ENCODE measurements at places on chromosomes 1 and 21.

DNA sequence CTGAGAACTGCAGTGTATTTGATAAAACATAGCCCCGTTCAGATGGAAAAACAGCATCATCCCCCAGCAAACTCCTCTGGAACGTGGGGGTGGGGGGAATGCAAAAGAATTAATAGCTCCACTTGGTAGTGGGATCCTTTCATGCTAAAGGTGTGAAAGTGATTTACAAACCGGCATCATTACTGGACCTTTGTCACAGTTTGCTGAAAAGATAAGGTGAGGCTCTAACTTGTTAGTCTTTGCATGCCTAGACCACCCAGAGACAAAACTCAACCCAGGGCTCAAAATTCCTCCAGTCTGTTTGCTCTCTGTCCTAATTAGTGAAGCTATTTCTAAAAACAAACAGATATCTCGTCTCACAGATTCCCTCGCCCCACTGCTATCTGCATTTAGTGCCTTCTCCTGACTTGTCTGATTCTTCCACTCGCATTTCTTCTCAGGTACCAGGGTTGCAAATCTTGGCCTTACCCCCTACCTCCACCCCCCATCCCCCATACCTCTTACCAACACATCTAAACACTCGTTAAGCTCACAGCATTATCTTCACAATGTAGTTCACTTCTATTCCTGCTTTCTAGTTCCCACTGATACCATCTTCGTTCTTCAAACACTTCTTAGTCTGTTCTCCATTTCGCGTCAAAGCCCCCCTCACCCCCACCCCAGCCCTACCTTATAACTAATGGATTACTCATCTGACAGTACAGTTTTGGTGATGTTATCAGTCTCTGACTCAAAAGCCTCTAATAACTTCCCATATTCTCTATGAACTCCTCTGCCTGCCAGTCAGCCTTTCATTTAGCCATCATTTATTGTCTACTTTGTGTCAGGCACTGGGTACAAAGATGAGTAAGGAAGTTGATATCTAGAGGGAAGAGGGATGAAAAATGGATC lies 11.8 kb downstream of the IER5 start:
- DNase-seq = no peak

- no peak for DNase-seq
These were observed 67.2 kb downstream of the CD46 start for GRCh38 chr1:207818971-207819451.

DNA sequence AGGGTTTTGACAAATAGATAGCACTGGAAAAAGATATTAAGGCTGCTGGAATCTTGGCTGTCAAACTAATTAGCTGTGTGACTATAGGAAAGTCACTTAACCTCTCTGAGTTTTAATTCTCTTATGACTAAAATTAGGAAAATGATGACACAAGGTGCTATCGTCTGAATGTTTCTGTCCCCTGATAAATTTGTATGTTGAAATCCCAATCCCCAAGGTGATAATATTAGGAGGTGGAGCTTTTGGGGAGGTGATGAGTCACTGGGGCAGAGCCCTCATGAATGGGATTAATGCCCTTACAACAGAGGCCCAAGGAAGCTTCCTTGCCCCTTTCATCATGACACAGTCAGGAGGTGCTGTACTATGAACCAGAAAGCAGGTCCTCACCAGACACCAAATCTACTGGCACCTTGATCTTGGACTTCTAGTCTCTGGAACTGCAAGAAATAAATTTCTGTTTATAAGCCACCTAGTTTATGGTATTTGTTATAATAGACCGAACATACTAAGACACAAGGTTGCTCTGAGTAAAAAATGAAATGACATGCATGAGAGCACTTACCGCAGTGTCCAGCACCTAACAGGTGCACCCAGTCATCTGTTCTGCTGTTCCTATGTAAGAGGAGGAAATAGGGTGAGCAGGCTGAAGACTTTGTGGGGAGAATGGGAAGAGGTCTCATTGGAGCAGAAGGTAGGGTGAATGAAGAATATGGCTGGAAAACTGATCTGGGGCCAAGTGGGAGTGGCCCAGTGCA lies 26.3 kb upstream of the DISP1 start:
- DNase-seq = no peak

DNA sequence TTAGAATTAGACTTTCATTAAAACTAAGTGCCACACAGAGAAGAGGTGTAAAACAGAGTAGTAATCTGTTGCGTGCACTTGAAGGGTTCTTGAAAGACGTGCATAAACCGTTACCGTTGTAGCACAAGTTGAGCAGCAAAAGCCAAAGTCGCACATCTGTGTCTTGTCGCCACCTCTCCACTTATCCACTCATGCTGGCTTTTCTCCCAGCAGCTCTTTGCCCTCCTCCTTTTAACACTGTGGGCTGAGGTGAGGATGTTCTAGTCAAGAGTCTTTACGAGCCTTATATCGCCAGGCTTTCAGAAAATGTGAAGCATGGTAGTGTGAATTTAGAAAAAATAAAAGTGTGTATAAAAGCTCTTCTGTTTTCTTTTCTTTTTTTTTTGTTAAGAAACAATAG lies 48.0 kb downstream of the NR5A2 start:
- DNase-seq = no peak

DNA sequence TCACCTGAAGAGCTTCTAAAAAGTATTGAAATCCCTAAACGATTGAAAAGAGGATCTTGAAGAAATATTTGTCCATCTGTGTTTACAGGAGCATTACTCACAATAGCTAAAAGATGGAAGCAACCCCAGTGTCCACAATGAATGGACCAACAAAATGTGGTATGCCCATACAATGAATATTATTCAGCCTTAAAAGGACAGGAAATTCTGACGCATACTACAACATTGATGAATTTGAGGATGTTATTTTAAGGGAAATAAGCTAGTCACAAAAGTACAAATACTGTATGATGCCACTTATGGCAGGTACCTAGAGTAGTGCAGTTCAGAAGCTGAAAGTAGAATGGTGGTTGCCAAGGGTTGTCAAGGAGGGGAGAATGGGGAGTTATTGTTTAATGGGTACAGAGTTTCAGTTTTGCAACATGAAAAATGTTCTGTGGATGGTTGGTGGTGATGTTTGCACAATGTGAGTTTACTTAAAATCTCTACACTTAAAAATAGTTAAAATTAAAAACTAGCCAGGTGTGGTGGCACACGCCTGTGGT lies 37.1 kb upstream of the GADD45A start:
- no peak for DNase-seq

DNA sequence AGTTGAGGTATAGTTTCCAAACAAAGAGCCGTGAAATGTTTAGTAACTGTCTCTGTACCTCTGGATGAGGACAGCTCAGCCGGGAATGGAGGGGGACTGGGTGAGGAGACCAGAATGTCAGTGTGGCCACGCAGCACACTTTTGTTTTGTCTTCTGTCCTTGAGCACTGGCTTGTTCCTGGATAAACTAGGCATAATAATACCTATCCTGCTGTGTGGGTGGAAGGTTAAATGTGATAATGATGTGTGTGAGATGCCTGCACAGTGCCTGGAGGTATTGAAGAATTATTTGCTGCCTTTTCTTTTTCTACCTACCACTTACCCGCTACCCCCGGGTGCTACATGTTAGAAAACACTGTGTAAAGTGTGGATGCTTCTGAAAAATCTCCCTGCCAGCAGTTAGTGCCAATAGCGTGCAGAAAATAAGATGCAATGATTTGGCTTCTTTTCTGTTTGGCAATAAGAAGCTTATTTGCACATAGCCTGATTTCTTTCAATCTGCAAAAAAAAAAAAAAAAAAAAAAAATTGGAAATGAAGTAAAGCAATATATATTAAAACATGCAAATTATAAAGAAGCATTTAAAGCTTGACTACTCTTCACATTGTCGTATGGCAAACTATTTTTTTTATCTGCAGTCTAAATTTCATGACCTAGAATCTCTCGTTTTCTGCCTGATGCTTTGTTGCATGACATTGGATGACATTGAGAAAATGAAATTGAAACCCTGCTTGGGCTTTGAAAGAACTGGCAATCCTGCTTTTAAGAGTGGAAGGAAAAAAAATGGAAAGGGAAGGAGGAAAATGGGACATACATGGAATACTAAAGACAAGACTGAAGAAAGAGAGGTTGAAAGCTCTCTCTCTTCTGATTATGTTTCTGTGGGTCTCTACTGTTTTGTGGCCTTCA lies 89.5 kb downstream of the DISC1 start:
- no peak for DNase-seq
